ENCODE measurements at places on chromosomes 1 and 21.

GRCh38 chr21:26115899-26116298 is 54.7 kb downstream of the APP start:
- DNase-seq: no peak

DNA sequence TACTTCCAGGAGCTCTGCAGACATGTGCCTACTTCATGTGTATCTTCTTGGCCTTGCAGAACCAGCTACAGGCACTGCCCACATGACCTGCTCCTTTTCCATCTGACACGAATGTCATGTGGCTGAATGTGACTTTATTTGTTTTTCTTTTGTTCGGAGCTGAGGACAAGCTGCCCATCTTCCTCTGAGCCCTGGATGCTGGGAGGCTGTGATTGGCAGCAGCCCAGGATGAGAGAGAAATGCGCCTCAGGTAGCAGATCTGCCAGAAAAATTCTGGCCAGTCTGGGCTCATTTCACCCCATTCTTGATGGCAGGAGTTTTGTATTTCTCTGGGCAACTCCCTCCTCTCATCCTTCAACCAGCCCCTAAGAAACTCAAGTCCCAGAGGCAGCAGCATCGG is 372.0 kb downstream of the RPS6KC1 start:
- no peak for DNase-seq

DNA sequence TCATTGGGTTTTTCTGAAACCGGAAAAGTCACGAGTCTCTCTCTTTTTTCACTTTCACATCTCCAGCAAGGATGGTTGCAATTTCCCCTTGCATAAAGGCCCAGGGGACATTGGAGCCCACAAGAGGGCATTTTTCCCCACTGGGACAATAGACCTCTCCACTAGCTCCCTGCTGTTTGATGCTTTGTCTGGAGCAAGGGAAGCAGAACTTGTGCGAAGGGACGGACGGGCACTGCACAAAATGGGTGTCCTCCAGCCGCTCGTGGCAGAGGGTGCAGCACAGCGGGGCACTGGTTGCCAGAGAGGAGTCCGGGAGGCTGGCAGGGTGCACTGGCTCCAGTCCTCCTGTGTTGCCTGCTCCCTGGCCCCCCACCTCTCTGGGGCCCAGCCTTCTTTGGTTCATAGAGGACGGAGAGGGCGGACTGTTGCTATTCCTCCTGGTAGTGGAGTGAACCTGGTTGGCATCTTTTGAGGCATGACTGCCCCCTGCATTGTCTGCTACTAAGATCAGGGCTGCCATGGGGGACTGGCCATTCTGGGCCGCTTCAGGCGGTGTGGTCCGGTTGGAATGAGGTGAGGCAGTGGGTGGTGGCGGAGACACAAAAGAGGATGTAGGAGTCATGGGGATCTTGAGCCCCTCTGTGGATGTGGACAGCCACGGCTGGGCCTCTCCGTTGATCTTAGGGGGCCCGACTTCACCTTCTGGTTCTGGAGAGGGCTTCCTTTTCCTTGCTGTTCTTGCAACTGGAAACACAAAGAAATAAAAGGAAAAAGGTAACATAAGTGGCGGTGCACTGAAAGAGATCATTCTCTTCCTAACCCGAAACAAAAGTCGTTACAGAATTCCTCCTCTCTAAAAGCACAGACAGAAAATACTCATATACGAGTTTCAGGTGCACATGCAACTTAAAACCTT is 2.6 kb downstream of the IRF2BP2 start:
- DNase-seq: peak; percentile 58

- DNase-seq: no peak
Measured at GRCh38 chr1:25566730-25567341, 23.4 kb downstream of the LDLRAP1 start.

- no peak for DNase-seq
Measured at GRCh38 chr1:25560788-25561187, 17.4 kb downstream of the LDLRAP1 start.

DNA sequence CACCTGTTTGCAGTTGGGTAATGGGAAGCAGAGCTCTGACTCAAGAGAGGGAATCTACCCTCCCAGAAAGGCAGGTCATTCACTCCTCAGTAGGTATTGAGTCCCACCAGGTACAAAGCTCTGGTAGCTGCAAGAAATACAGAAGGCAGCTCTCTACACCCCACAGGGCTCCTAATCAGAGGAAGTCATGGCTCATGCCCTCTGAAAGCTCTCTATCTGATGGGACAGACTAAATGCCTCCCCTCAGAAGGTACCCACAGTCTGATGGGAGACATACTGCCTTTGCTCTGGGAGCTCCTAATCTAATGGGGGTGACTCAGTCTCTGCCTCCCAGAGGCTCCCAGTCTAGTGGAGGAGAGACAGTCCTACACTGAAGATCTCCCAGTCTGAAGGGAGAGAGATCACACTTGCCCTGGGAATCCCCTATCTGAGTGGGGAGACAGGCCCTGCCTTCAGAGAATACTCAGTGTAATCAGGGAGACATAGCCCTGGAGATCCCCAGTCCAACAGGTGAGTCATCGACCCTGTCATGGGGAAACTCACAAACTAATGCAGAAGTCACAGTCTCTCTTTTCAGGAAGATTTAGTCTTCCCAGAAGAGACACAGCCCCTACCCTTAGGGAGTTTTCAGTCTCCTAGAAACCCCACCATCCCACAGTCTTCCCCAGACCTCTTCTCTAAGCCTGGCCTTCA is 23.7 kb downstream of the CAMK1G start:
- no peak for DNase-seq

DNA sequence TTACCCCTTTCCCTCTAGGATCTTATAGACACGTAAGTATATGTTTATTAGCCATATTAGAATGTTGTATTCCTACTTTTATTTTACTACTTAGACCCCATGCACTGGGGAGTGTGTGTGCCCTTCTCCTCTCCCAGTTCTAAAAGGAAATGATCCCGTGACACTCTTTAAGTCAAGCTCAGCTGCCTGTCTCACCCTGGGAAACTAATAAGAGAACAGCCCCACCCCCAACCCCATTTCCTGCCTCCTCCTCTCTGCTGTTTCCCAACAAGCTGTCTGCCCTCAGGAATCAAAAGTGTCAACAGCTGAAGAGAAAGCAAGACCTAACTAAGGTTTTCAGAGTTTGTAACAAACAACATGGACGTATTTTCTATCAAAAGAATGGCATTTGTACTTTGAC is 92.6 kb upstream of the VAV3 start:
- peak; percentile 7 for DNase-seq

- no peak for DNase-seq
Measured at GRCh38 chr1:2134621-2135307, 59.8 kb downstream of the FAAP20 start.

Data from NCI-H2171 (cell line).